HepG2 (cell line): ENCODE measurements at places on chromosomes 12 and 14. TPM values are rescaled to one million over a fixed set of nuclear protein-coding genes. Genes with fewer than 3 reads are reported as not detected.

Gene KIF5A
- 1.1 and 1.6 TPM in 2 replicates for total RNA-seq

Gene TAS2R8
- total RNA-seq: 0.09 TPM in 1 of 2 replicates, not detected in the other

DNA sequence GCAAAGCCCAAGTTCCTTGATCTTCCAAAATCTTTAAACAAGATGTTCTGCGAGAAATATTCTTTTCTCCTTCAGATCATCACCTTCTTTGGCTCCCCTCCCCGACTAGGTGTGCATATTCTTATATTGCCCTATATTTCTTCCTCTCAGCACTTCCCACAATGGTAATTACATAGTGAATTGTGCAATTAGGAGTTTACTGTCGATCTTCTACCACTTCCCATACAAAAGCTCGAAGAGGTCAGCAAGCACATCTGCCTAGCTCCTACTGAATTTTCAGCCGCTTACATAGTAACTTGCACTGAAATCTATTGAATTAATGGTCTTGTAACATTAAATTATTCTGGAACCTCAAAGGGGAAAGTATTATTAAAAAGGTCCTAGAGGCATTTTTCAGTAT, 16.7 kb downstream of the OSBPL8 start:
- H3K4me1 ChIP-seq: peaks cover 20% of the 10 kb centered on the region
- no peak for DNase-seq
- H3K27me3 ChIP-seq: no peaks in the 10 kb centered on the region
- no peak overlapping the region for H3K4me3 ChIP-seq

- H3K27me3 ChIP-seq: no peaks in the 10 kb centered on the region; the same call in 1 of the 3 replicates
- H3K4me1 ChIP-seq: no peaks in the 10 kb centered on the region
- DNase-seq: no peak
- H3K36me3 ChIP-seq: no peaks in the 10 kb centered on the region
- no peak overlapping the region for H3K4me3 ChIP-seq
- no peak overlapping the region for H3K27ac ChIP-seq
These were observed 23.1 kb downstream of the SPIC start for GRCh38 chr12:101498252-101498651.

DNA sequence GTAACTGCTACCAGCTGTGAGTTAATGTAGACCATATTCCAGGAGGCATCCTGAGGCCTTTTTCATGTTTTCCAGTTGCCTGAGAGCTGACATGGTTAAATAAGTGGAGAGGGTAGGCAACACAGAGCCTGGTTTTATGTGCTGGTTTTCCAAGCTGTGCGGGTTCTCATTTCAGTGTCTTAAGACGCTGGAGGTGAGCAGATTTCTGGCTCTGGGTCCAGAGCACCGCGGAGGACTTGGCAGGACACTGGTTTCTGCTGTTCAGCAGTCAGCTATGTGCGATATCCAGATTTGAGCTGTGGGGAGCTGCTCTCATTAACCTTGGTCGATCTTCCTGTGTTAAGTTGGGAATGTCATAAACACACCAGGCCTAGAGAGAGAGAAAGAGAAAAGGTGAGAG, 680.8 kb downstream of the BCL11B start:
- H3K4me3 ChIP-seq: no peak overlapping the region
- no peak overlapping the region for H3K27ac ChIP-seq
- no peak for DNase-seq

DNA sequence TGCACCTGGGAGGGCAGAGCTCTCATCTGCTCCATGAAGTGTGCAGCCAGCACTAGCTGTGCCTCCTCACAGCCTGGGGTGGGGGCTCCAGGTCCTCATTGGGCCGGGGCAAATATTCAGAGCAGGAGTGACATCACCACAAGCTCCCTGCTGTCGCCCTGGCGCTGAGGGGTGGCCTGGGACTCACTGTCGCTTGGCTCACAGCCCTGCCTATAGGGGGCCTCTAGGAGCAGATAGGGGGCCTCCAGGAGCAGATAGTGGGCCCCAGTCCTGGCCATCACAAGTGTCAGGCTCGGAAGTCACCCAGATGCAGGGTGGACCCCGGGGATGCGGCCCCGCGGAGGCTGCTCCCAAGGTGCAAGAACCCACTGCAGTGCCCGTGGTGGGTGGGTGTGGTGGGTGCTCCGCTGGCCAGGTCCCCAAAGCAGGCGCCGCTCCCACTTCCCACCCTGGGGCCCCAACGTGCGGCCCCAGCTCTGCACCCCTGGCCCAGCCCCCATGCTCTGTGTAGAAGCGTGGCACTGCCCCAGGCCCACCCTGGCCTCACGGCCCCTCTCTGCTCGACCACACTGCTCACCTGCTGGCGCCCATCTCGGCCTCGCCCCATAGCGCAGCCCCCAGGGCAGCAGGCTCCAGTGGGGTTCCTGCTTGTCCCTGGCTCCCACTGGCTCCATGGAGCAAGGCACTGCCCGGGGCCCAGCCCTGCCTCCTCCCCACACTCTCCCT, 18.0 kb downstream of the SYNJ2BP start:
- no peak overlapping the region for H3K27ac ChIP-seq
- no peak overlapping the region for H3K4me3 ChIP-seq
- H3K4me1 ChIP-seq: peaks cover 22% of the 10 kb centered on the region
- DNase-seq: no peak
- H3K36me3 ChIP-seq: peaks cover 3% of the 10 kb centered on the region

DNA sequence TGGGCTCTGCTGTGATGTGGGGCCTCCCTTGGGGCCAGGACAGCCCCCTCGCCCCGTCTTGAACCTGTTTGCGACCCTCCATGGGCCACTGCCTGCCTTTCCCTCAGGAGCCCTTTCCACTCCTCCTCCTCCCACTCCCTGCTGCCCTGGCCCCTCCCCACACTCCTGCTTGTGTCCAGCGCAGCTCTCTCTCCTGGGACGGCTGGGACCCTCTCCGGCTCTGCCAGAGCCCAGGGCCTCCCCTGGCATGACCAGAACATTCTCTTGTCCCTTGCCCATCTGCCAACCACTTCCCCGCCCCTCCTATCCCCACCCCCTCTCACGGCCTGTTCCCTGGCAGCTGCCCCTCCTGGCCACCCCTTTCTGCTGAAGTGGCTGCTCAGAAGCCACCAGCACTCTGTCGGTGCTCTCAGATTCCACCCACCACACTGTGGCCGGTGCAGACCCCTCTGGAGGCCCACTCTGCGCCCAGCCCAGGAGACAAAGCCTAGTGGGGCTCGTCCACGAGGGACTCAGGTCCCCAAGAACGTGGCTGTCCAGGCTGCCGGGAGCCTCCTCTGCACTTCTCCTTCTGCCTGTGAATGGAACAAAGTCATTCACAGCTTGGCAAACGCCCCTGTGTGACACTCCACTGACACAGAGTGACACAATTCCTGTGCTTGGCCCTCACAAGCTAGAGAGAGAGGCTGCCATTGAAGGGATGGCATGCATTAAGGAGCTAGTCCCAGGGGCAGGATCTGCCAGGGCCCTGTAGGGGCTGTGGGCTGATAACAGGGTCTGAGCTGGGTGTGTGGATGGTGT, 1.4 kb downstream of the ASPG start:
- DNase-seq: no peak
- no peak overlapping the region for H3K4me3 ChIP-seq
- no peak overlapping the region for H3K27ac ChIP-seq
- H3K27me3 ChIP-seq: peaks cover 3% of the 10 kb centered on the region
- peaks cover 17% of the 10 kb centered on the region for H3K4me1 ChIP-seq
